Stimulated activated effector memory CD8-positive, alpha-beta T cell treated with anti-CD3 and anti-CD28 coated beads, Interleukin-12 subunit alpha, Interleukin-12 subunit beta, amount 100 ng/mL, for 72 hours (primary cell): ENCODE measurements at places on chromosomes 4 and X.

DNA sequence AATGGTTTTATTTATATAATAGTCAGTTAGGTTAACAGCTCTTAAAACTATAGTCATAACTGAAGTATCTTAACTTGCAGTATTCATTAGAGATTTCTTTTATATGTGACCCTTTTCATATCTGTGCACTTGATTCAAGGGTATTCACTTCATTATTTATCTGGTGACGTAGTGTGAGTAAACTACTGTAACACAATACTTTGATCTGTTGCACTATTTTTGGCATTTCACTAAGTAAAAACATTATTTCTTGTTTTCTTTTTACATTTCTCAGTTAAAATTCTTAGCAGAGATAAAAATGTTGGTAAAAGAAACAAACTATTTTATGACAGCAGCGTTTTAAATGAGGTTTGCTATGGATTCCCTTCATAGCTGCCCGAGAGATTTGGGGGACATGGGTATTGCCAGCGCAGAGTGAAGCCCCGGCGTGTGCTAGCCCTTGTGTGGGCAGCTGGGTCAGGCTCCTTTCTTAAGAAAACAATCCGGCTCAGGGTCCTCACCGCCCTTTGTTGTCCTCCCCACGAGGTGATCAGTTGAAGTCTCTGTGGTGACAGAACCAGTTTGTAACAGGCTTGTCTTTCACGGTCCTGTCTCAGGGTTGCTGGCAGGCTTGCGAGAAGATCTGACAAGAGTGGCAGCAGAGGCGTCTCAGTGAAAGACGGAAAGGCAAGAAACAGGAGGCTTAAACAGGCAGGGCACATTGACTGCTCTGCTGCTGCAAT lies 293.4 kb downstream of the BMPR1B start:
- no peak for DNase-seq

GRCh38 chrX:110442635-110443034 lies 84.0 kb downstream of the RTL9 start:
- no peak for DNase-seq

DNA sequence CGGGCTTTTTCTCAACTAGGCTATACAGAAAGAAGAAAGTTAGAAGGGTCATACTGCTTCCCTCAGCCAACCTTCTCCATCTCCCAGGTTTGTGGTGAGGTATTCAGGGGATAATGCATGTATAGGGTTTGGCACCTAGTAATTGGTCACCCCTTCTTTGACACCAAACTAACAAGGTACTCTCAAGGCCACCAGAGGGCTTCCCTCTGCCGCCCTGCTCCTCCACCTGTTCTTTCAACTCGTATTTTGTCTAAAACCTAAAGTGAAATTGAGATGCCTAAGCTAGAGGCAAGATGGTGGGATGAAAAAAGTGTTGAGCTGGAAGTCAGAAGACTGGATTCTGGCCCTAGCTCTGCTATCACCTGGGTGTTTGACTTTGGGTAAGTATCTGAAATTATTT lies 22.0 kb downstream of the CT47C1 start:
- DNase-seq: no peak

DNA sequence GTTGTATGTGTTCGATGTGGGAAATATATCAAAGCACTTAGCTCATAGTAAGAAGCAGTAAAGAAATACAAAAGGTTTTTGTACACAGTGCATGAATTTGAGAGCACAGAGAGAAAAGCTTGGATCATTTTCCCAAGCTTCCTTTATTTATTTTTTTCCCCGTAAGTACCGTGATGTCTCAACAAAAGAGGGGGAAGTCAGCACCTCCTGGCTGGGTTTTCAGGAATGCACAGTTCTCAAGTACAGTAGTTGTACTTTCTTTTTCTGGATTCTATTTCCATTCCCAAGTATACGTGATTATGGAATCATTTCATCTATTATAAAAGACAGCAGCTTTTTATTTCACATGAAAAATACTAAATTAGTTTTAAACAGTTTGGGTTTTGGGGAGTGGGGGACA lies 171.5 kb upstream of the EDNRA start:
- no peak for DNase-seq

DNA sequence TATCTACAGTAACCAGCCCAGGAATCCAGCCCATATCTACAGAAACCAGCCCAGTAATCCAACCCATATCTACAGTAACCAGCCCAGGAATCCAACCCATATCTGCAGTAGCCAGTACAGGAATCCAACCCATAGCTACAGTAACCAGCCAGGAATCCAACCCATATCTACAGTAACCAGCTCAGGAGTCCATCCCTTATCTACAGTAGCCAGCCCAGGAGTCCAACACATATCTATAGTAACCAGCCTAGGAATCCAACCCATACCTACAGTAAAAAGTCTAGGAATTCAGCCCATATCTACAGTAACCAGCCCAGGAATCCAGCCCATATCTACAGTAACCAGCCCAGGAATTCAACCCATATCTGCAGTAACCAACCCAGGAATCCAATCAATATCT lies 445.0 kb upstream of the BOD1L1 start:
- DNase-seq: no peak

DNA sequence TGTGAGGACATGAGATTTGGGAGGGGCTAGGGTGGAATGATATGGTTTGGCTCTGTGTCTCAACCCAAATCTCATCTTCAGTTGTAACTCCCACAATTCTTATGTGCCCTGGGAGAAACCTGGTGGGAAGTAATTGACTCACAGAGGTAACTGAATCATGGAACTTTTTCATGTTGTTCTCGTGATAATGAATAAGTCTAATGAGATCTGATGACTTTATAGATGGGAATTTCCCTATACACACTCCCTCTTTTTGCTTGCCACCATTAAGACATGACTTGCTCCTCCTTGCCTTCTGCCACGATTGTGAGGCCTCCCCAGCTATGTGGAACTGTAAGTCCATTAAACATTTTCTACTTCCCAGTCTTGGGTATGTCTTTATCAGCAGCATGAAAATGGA lies 253.2 kb upstream of the GK2 start:
- no peak for DNase-seq

DNA sequence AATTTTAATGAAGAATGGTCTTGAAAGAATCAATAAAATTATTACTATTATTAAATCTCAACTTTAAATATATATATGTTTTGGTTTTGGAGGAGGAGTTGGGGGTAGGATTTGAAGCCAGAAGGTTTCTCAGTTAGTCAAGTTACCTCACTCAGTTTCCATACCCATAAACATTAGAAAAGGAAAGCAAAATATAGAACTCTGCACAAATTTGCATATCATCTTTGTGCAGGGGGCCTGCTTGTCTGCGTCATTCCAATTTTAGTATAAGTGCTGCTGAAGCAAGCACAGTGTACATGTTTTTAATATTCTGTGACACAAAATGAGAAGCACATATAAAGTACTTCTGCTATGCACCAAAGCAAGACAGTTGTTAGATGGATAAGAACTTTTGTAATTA lies 47.5 kb upstream of the SCRG1 start:
- DNase-seq: no peak
